ENCODE measurements at places on chromosomes 7 and 10.

- no peak for DNase-seq
Observed at GRCh38 chr7:15280078-15280733, 281.6 kb downstream of the AGMO start.

GRCh38 chr7:50449501-50449880 lies 659 bp downstream of the FIGNL1 start:
- no peak for DNase-seq

- peak; percentile 31 for DNase-seq
Observed at GRCh38 chr10:95181726-95182125, 12.3 kb upstream of the ACSM6 start.

- DNase-seq = peak; percentile 2
Observed at GRCh38 chr10:132129431-132129830, 57.3 kb upstream of the DPYSL4 start.

GRCh38 chr7:123472750-123473445 lies 61.5 kb downstream of the IQUB start:
- no peak for DNase-seq

- no peak for DNase-seq
Observed at GRCh38 chr7:82263920-82264782, 179.4 kb downstream of the CACNA2D1 start.

DNA sequence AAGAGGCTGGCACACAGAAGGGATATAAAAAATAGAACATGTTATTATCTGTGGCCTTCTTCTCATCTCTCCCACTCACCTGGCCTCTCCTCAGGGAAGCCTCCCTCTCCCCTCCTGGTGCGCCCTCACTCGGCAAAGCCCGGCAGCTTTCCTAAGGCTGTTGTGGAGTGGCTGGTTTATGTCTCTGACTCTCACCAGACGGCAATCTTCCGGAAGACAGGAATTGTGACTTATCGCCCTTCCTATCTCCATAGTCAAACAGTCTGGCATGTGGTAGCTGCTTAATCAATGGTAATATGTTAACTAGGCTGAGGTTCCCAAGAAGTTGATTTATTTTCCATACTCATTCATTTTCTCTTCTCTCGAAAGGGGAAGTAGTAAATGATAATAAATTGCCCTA lies 78.7 kb downstream of the ATXN7L1 start:
- DNase-seq = no peak

DNA sequence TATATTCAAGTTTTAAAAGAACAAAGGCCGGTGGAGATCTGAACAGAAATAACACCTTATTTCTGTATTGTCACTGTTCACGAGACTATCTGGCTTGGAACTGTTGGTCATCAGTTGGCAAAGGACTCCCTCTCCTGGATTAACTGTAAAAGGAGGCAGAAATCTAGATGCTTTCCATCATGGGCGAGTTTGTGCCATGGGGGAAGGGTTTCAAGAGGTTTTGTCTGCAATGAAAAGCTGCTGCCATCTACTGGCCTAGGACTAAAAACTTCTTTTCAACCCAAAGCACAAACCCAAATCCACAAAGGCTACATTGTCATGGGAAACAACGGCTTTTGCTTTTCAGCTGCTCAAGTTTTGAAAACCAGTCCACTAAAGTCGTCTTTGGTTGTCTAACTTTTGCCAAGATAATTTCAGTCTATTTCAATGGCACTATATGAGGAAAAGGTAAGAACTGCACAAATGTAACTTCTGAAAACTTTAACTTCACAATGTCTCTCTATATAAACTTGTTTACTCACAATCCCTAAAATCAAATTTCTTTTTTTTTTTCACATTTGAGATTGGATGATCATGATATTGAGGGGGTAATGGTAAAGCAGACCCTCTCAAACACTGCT lies 196.8 kb downstream of the SKAP2 start:
- peak; percentile 89 for DNase-seq

- peak; percentile 40 for DNase-seq
Observed at GRCh38 chr7:130444234-130444633, 3.4 kb upstream of the CEP41 start.

- no peak for DNase-seq
Observed at GRCh38 chr10:102650655-102651454, 6.6 kb downstream of the TRIM8 start.

GRCh38 chr7:117889611-117890010 lies 16.4 kb upstream of the CTTNBP2 start:
- no peak for DNase-seq

DNA sequence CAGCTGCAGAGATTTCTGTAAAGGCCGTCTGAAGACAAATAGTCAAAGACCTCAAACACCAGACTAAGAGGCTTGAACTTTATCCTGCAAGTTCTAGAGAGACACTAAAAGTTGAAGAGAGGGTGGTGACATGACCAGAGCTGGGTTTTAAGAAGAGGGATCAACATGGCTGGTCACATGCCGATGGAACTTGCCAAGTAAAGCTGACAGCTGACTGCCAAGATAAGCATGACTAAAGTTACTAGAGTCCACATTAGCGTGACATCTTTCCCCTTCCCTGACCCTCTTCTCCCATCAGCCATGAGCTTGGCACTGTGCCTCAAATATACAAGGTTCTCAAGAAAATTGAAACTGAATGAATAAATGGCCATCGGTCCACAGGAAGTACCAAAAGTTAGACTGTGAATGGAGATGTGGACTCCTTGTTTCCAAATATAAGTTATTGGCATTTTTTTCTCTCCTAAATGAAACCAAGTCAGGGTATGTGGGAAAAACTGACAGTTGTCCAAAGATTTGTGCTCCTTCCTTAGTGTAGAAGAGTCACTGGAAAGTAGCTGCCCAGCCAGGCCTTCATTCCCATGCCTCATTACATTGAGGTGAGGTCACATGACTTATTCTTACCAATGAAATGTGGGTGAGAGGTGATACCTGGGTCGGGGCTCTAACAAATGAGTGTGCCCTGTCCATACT lies 24.5 kb downstream of the XPNPEP1 start:
- no peak for DNase-seq

- no peak for DNase-seq
Observed at GRCh38 chr10:22468570-22469320, 123.4 kb downstream of the SPAG6 start.

DNA sequence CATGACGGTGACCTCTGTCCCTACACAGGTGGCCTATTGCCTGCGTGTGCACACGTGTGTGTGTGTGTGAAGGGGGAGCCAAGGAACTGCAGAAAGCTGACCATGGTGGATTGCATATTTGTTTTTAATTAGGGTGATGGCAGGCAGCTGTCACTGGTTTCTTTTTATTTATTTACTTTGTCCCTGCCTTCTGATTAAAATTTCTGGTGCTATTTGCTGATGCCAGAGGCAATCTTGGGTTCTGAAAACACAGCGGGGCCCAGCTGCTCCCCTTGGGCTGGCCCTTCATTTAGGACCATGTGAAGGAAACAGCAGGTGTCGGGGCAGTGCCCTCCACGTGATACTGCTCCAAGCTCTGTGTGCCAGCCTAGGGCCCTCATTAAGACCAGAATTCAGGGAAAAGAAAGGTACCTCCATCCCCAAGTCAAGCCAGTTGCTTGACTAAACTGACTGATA lies 71.3 kb upstream of the PODXL start:
- DNase-seq = no peak

- no peak for DNase-seq
Observed at GRCh38 chr7:2501947-2502646, 17.5 kb upstream of the LFNG start.

DNA sequence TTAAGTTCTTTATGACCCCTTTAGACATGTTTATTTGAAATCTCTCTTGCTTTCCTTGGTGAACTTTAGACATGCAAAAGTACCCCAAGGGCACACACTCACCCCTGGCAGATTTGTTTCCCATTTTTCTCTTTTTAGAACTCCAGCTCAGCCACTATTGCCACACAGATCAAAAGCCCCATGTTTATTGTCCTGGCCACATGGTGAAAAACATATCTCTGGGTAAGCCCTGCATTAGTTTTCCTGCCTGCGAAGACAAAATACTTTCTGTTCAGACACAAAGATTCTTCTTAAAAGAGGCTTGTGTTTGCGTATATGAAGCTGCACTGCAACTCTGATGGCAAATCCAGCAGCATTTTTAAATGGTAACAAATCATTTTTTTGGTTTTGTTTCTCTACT lies 200.0 kb downstream of the POLR1F start:
- no peak for DNase-seq

GRCh38 chr10:92074126-92074887 lies 150.7 kb downstream of the BTAF1 start:
- no peak for DNase-seq

- DNase-seq = peak; percentile 88
Observed at GRCh38 chr7:27640884-27641574, 21.7 kb downstream of the HIBADH start.

DNA sequence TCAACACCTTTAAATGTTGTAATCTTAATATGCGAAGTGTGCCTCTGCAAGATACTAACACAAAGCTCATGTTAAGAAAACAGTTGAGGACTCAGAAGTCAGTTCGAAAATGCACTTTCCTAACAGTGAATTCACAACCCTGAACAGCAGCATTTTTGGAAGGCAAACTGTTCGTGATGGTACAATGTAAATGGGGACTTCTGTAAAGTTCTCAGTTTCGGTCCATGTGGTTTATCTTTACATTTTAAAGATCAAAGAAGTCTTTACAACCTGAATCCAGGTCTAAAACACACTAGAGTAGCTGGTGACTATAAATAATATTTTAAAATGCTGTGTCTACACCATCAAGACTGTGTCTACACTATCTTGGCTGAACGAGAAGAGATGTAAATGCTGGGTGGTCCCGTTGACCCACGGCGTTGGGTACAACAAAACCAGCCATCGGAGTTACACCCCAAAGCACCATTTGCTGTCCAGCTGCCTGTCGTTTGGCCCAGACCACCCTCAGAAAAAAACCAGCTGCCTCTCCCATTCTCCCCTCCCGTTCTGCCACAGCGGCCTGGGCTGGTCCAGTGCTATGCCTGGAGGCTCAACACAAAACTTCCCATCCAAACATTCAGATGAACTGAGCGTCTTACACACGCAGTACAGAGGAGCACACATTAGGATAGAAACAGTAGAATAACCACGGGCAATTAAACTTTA lies 42.9 kb downstream of the MKI67 start:
- no peak for DNase-seq

GRCh38 chr7:19095353-19095860 lies 22.0 kb downstream of the TWIST1 start:
- peak; percentile 55 for DNase-seq

- DNase-seq = peak; percentile 45
Observed at GRCh38 chr10:97025613-97026242, 160.0 kb downstream of the SLIT1 start.

- DNase-seq = no peak
Observed at GRCh38 chr7:135658564-135658963, 3.8 kb upstream of the STMP1 start.

- DNase-seq = peak; percentile 100
Observed at GRCh38 chr7:101121991-101122932, 4.6 kb upstream of the SERPINE1 start.

GRCh38 chr7:78770422-78771410 lies 682.8 kb downstream of the MAGI2 start:
- peak; percentile 26 for DNase-seq

All from fibroblast of skin of right biceps (primary cell).